Cardiac fibroblast (primary cell): ENCODE measurements at places on chromosomes 7 and 10.

DNA sequence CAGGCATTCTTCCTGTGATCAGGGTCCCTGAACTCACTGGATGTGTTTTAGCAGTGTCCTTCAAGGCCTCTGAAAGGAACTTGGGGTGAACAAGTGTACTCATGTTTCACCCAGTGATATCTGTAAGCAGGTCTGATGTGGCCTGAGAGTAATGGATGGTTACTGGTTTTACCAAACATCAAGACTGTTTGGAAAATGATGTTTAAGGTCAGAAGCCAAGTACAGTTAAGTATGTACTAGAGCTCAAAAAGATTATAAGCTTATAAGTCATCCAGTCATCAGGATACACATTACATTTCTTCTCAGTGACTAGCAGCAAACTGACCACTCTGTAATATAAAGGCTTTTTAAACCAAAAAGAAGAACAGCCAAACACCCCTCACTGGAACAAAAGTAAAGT is 79.8 kb upstream of the PTN start:
- DNase-seq, result no peak

DNA sequence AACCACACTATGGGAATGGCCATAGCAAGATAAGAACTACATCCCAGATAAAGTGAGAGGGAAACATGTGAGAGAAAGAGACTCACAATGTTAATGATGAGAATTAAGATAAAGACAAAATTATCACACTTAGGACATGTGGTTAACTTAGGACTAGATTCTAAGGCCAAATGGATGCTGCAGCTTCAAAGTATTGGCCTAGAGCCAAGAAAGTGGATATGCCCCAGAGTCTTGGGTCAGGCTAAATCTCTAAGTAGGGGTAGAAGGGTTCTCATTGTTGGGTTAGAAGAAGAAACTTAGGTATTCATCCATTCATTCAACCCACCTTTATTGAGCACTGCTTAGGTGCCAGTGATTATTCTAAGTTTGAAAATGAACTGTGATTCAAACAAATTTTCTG is 818.0 kb downstream of the PHTF2 start:
- no peak for DNase-seq

- DNase-seq, result peak; percentile 39
Observed at GRCh38 chr7:66682350-66683093, 53.8 kb downstream of the KCTD7 start.

DNA sequence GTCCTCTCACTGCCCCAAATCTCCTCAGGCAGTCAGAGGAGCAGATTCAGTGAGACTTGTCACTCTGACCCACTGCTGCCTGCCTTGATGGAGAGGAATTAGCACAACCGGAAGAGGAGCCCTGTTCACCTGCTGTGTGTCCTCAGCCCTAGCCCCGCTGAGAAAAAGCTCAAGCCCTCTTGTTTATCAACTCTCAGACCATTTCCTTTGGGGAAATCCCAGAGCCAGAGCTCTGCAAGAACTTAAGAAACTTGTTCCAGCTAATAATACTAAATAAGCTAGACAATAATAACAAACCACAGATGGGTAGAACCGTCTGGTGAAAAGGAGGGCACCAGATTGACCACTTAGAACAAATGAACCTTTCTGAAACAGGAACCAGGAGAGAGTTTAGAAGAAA is 37.7 kb upstream of the ITGB1 start:
- no peak for DNase-seq

DNA sequence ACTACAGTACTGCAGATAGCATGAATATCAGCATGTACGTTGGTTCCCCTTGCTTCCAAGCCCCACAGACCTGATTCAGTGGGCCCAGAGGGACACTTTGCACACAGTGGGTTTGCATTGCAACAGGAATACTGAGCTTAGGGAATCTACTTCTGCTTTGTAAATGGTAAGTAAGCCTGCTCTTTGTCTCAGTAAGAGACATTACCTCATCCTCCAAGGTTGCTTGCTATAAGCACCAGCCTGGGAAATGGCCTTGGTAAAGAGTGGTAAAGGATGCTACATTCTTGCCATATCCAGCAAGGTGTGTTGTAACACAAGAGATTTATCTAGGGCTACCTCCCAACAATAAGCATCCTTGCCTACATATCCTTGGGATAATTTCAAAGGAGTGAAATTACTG is 730.5 kb downstream of the INHBA start:
- no peak for DNase-seq

GRCh38 chr10:19845503-19846368 is 29.5 kb downstream of the PLXDC2 start:
- DNase-seq, result peak; percentile 25

DNA sequence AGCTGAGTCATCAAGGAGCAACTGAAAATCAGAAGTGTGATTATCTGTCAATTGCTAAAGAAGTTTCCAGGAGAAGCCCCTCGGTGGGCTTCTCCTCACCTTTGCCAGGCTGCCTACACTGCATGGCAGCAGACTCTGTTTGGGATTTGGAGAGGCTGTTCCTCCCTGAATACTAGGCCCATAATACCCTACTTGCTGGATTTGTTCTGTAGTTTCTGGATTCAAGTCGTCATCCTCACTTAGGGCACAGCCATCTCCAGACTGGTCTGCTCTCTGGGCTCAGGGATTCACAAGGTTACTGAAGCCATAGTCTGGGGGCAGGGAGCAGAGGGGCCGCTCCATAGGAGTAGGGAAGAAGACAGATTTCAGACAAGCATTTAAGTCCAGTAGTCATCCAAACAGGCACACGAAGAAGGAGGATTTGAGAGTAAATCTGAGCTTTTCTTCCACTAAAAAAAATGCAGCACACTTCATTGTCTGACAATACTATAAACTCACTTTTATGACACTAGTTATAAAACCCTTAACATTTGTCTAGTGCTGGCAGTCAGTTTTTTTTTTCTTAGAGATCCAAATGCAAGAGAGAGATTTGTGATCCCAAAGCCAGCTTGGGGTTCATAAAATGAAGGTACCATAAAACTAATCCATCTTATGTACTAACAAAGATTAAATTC is 723.3 kb downstream of the GRID1 start:
- DNase-seq, result no peak

GRCh38 chr7:2040893-2041270 is 191.9 kb downstream of the MAD1L1 start:
- DNase-seq, result no peak

DNA sequence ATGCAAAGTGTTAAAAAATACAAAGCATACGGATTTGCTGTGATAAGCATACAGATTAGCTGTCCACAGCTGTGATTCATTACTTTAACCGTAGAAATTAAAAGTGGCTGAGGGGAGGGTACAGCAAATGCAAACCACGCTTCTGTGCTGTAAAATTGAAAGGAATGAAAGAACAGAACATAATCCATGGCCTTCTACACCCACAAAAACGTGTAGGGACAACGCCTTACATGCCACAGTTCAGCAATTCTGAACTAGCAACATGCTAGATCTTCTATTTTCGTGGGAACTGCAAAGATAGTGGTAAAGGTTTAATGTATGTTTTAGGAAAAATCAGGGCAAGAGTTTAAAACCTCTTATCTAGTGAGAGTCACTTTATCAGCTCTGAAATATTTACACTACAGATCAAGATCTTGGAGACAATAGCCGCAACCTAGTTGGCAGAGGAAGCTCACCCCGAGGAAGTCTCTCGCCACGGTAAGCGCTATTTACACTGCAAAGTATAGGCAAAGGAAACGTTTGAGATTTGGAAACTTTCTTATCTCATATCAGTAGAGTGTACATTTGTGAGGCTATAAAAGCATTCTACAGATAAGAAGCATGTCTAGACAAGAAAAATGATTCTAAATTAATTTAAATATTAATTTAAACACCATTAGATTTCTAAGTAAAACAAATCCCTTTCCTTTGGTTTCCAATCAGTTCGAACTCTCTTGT is 193.6 kb downstream of the MLLT10 start:
- no peak for DNase-seq

DNA sequence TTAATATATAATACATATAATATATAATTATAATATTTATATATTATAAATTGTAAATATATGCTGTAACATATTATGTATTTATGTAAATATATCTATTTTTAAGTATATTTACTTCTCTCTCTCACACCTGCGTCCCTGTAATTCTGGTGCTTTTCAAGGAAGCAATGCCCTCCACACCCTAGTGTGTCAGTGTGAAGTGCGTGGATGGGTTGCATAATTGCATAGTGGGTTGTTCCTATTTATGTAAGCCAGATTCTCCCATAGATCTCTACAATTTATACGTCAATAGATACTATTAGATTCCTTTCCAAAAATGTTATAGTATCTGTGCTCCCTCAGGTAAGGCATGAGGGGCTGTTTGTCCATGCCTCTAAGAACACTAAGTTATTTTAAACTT is 49.9 kb upstream of the CPN1 start:
- no peak for DNase-seq

- no peak for DNase-seq
Observed at GRCh38 chr7:79227044-79227443, 226.4 kb downstream of the MAGI2 start.
